ENCODE measurements at places on chromosomes 5 and 9. TPM values are rescaled to one million over a fixed set of nuclear protein-coding genes. Genes with fewer than 3 reads are reported as not detected.

Gene PCDHA7
- not detected for total RNA-seq

Gene MAP1B
- 0.09 TPM for total RNA-seq

Gene MARCOL
- not detected for total RNA-seq

Gene GABRA6
- total RNA-seq = not detected
